ENCODE measurements at places on chromosomes 5 and 9.

- DNase-seq, result no peak
These were observed 220.6 kb upstream of the EDIL3 start for GRCh38 chr5:84605241-84605640.

DNA sequence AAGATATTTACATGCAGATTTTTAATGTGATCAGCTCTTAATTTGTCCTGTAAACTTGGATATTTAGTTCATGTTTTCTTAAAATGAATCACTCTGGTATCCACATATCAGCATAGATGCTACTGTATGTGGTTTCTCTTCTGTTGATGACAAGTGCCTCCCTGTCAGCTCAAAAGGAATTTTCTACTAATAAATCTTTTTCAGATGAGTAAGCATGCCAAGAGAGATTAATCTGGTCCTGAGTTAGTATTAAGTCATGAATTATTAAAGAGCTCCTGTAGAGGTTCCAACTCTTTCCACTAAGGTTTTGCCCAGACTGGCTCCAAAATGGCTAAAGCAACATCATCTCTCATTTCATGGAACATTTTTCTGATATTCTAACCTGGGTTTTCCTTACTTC, 129.2 kb downstream of the GOLPH3 start:
- no peak for DNase-seq

DNA sequence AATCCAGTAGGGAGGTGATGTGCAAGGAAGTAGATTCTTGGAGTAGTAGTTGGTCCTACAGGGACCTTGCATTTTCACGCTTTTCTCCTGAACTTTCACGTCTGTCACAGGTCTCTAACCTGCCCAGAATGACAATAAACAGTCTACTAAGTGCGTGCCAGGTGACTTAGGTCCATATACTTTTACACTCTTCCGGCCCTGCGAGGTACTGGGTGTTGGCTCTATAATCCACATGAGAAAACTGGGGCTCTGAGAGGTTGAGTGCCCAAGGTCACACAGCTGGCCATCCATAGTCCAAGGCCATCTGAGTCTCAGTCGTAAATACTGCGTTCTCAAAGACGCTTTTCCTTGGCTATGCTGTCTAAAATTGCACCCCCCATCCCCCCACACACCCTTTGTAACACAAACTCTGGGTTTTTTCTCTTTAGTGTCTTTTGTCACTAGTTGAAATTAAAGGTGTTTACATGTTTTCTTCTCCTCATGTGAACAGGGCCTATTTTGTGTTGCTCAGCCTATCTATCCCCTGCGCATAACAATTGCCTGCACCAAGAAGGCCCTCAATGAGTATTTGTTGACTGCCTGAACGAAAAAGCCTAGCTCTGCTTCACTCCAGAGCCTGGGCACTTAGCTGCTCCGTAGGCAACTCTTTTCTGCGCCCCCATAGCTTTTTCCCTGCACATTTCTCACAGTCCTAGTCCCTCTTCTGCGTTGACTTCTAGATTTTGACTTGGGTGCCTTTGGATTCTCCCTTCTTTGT, 943 bp downstream of the SFXN1 start:
- DNase-seq, result no peak

DNA sequence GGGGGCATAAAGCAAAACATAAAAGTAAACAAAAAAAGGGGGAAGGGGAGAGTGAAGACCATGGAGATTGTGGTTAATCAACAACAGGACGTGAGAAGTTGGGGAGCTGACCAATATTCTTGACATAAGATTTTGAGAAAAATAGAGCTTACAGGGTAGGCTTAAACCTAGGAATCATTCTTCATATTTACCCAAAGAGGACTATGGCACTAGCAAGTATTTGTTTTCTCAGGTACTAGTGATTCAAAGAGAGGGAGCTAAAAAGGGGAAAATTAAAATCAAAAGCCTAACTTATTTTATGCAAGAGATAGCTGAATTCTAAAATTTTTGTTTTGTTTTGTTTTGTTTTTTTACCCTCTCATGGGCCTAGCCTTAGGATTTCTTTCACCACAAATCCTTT, 427.5 kb downstream of the PIK3R1 start:
- no peak for DNase-seq

- DNase-seq, result no peak
These were observed 27.5 kb upstream of the IRX4 start for GRCh38 chr5:1910081-1910760.

GRCh38 chr5:150801117-150801927, 22.8 kb downstream of the SMIM3 start:
- no peak for DNase-seq

GRCh38 chr9:107949061-107949460, 459.5 kb upstream of the KLF4 start:
- no peak for DNase-seq

DNA sequence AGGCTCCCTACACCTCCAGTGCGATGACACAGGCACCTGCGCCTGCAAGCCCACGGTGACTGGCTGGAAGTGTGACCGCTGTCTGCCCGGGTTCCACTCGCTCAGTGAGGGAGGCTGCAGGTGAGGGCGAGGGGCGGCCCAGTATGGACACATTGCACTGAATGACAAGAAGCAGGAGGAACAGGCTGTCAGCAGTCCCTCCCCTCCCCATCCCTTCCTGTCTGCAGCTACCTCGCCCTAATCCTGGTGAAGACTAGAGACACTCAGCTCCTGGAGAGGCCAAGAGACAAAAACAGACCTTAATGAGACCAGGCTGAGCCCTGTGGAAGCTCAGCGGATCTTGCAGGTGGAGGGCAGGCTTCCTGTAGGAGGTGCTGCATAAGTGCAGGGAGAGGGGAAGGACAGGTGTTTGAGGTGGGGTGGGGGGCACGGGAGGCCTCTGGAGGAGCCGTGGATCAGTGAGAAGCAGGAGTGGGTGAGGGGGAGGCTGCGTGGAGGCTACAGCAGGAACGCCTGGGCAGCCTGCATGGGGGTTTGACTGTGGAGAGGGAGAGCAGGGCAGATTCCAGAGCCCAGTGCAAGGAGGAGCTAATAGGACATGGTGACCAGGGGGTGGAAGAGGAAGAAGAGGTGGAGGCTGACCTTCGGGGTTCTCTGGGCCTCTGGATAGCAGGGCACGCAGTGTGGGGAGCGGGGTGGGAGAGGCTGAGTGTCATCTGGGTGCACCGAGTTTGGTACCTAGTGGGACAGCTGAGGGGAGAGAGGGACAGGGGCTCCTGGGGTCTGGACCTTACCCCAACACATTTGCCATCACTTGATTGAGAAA, 30.4 kb downstream of the LAMC3 start:
- DNase-seq, result no peak

DNA sequence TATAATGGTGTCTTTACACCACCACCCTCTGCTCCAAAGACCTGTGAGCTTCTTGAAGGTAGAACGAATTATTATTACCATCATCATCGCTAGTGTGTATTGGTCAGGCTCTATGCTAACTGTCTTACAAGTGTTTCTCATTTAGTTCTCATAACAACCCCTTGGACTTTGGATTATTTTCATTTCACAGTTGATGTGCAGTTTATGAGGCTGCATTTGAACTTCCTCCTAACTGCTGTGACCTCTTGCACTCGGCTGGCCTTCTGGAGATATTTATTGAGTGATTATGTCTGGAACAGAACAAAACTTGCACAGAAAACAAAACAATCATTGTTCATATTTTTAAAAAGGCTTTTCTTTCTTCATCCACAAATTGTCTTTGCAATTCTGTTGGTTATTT, 306.3 kb upstream of the SGCD start:
- DNase-seq, result no peak

DNA sequence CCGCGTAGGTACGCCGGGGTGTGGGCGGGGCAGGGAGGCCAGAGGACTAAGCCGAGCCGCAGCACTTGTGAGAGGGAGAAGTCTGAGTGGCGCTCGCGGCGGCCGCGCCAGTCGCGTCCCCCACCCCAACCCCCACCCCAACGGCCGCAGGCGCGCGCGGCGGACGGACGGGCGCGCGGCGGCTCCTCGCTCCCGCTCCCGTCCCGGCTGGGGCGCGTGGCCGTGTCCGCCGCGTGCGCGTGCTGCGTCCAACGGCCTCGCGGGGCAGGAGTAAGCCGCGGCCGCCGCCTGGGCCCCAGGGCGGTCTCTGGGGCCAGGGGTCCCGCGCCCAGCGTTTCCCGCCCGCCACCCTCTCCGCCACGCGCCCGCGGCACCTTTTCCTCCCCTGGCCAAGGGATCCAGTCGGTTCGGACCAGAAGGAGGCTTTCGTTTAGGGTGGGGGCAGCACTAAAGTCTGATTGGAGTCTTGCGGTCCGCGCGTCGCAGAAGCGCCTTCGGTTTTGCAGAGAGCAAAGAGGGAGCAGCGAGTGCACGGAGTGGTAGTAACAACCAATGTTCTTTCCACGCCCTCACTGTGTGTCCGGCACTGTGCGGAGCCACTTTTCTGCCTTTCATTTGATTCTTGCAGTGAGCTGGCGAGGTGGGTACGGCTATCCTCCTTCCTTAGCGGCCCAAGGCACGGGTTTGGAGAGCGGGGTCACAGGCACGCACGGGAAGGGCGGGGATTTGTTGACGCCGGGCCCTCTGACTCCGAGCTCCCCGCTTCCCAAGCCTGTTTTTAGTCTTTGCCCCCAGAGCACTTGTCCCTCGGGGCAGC, 483 bp downstream of the G3BP1 start:
- peak; percentile 36 for DNase-seq

DNA sequence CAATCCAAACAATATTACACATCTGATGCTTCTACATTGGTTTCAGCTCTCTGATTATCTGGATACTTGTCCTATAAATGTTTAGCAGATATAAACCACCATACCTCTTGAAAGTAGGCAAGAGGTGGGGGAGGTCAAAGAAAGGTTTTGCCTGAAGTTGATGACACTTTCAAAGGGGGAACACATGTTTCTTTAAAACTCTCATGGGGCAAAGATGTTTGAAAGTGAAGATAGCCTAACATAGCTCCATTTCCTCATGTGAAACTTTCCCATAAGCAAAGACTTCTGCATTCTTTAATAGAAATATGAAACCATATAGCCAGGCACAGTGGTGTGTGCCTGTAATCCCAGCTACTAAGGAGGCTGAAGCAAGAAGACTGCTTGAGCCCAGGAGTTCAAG, 62.1 kb downstream of the CETN3 start:
- DNase-seq, result no peak

DNA sequence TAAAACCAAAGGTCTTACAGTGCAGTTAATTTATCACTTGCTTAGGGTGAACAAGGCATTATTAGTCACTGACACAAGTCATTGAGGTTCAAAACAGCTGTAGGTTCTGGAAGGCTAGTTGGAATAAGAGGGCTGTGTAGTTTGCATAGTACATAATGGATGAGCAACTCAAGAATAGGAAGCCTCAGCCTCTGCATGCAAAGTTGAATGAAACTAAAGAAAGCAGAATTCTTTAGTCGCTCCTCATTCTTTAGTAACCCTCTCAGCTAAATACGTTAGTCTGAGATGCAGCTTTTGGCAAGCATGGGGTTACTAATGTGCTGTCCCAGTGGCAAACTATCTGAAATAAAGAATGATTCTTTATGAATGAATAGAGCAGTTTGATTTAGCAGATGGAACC, 74.2 kb downstream of the ADGRV1 start:
- DNase-seq, result no peak

- no peak for DNase-seq
These were observed 481.6 kb downstream of the NTRK2 start for GRCh38 chr9:85151162-85151561.

- no peak for DNase-seq
These were observed 365.2 kb upstream of the TUSC1 start for GRCh38 chr9:26043431-26043830.

- DNase-seq, result no peak
These were observed 4.0 kb downstream of the ANKRD33B start for GRCh38 chr5:10567781-10568321.

DNA sequence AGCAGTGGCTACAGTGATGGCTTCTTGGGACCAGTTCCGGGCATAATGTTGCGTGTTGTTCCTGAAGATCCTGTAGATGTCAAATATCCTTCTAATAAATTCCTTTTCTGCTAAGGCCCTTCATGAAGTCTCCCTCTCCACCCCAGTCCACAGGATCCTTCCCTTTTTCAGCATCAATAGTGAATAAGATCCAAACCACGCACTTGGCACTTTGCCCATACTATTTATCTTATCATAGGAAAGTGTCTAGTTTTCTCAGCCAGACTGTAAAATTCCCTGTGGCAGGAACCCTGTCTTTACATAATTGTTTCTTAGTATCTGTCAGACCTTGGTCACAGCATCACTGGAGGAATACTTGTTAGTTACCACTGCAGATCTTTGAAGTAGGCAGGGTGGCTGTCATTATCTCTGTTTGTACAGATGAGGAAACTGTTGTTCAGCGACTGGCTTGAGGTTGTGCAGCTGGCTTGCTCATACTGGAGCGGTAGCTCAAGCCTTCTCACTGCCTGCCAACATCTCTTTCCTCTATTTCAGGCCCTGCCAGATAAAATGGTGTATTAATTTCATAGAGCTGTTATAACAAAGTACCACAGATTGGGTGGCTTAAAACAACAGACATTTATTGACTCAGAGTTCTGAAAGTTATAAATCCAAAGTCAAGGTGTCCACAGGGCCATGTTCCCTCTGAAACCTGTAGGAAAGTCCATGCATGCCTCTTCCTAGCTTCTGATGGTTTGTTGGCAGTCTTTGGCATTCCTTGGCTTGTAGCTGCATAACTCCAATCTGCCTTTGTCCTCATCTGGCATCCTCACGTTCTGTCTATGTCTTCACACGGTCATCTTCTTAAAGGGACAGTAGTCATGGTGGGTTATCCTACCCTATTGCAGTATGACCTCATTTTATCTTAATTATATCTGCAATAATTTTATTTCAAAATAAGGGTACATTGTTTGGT, 33.5 kb upstream of the APC start:
- DNase-seq, result no peak

GRCh38 chr5:133227082-133227481, 175.3 kb downstream of the HSPA4 start:
- DNase-seq, result no peak

DNA sequence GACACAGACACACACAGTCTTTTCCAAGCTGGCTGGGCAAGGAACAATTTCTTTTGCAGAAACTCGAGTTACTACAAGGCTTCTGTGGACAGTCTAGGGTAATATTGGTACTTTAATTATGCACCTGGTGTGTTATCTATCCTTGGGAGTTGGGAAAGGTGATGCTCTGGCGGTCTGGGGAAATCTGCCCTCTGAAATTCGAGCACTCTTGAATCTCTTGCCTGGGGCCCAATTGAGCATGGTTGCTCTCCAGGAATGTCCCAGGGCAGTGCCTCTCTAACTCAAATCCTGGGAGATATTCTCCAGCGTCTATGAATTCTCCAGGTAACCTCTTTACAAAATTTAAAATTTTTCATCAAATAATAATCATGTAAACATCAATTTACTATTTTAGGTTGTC, 69.3 kb downstream of the KCNIP1 start:
- DNase-seq, result no peak

- no peak for DNase-seq
These were observed 36.3 kb upstream of the KCNN2 start for GRCh38 chr5:114325541-114325940.
